ENCODE measurements at places on chromosomes 5 and 9.

DNA sequence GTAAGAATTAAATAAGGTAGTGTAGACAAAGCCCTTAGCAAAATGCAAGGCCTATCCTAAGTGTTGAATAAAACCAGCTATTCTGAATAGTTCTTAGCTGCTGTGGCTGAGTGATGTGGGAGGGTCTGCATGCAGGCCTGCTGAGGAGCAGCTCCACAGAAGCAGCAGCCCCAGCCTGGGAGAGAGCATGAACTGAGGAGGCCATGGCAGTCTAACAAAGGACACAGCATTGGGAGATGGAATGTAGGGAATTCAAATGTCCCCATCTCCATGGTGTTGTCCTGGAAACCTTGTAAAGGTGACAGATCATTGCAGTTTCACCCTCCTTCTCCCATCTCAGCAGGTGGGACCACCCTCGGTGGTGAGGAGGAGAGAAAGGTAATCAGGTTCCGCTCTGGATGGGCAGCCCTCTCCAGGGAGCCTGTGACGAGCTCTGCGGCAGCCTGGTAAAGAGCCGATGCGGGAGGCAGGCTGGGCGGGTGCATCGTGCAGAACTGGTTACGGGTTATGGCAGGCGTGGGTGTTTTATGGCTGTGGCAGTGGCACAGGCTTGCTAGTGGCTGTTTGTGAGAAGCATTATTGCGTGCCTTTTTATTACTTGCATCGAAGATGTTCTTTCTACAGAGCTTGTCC lies 199.9 kb upstream of the GLRA1 start:
- no peak for DNase-seq

GRCh38 chr5:151779531-151780125 lies 7.9 kb downstream of the G3BP1 start:
- DNase-seq, result no peak

DNA sequence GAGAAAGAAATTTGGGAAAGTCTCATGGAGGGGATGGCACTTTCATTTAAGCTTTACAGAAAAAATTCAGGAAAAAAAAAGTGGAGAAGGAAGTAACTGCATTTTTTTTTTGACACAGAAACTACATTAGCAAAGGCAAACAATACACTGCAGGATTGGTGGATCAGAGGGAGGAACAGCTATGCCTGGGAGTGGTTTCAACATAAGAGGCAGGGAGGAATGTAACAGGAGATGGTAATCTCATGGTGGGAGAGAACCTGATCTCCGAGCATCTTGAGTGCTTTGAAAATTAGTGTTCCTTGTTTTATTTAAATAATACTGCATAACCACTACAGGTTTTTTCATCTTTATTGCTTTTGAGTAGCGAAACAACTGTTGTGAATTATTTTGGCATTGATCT lies 249.4 kb downstream of the FAM170A start:
- no peak for DNase-seq

- DNase-seq, result no peak
Observed at GRCh38 chr9:134132208-134132870, 3.5 kb upstream of the WDR5 start.

GRCh38 chr5:92581249-92581648 lies 999.8 kb downstream of the NR2F1-AS1 start:
- DNase-seq, result no peak

DNA sequence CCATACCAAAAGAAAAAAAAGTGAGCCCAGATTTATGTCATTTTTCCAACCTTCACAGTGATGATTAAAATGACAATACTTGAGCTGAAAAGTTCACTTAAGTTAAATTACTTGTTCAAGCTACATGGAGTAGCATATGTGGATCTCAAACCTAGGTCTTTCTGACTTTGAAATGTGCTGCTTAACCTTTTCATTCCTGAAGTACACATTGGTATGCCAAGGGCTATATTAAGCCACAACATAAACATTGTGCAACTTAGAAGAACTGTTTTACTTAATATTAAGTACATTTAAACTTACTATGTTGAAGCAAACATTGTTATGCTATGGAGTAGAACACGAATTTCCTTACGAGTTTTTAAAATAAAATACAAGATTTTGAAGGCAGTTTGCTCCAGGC lies 105.0 kb downstream of the GIN1 start:
- DNase-seq, result peak; percentile 13

- no peak for DNase-seq
Observed at GRCh38 chr5:90284375-90284774, 125.2 kb downstream of the CETN3 start.

- DNase-seq, result no peak
Observed at GRCh38 chr9:7370988-7371387, 428.6 kb downstream of the DMAC1 start.

GRCh38 chr9:127116957-127117356 lies 5.5 kb downstream of the ANGPTL2 start:
- DNase-seq, result no peak

DNA sequence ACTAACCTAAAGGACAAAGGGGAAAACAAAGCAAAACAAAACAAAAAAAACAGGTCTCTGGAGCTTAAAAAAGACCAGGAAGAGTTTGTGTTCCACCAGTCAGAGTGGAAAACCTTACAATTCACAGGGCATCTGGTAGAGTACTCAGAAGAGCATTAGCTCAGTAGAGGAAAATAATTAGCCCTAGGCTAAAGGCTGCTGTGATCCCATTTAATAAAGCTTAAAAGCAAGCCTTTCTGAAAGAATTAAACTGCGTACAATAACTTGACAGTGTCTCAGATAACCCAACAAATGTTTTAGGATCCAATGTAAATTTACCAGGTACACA lies 7.3 kb downstream of the ECM2 start:
- DNase-seq, result no peak

- DNase-seq, result no peak
Observed at GRCh38 chr5:14882658-14883580, 11.3 kb upstream of the ANKH start.

DNA sequence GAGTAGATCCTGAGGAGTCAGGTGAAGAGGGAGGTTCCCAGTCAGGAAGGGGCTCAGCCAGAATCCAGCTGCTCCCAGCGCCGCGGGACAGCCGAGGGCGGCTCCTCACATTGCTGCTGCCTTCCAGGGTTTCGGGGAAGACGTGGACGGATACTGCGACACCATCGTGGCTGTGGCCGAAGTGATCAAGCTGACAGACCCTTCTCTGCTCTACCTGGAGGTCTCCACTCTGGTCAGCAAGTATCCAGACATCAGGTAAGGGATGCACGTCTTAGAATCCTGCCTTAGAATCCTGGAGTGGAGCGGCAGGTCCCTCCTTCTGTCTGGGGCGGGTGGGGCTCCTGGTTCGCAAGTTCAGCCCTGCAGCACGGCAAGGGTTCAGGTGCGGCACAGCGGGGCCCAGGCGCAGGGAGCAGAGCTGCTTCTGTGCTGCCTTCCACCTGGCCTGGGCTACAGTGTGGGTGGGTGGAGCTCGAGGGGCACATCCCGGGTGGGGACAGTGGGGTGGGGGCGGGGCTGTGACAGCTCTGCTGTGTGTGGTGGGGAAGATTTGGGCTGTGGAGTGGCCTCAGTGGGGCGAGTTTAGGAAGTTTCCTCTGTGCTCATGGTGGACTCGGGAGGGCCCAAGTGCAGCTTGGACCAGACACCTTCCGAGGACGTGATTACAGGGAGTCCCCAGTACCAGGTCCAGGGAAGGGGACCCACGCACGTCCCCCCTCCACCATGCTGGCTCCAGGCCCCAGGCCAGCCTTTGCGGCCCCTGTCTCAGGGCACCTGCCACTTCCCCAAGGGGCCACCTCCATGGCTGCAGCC lies 22.8 kb downstream of the EXOC3 start:
- DNase-seq, result no peak

DNA sequence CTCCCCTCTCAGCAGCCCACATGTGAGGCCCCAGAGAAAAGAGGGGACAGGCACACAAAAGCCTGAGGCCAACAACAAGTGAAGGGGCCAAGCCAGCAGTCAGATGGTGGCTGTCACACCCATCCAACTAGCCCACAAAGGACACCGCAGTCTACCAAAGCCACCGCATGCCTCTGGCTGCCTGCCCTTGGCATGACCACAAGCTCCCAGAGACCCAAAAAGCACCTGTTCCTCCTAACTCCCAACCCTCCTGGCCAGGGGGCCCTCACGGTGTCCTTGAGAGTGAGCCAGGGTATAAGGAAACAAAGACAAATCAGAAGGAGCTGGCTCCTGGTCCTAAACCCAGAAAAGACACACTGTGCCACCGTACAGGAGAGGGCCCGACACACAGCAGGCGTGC lies 77.8 kb upstream of the LRRTM2 start:
- DNase-seq, result no peak

GRCh38 chr5:32229586-32229985 lies 55.5 kb upstream of the GOLPH3 start:
- DNase-seq, result no peak

GRCh38 chr5:53166183-53166495 lies 56.6 kb upstream of the MOCS2 start:
- DNase-seq, result no peak

DNA sequence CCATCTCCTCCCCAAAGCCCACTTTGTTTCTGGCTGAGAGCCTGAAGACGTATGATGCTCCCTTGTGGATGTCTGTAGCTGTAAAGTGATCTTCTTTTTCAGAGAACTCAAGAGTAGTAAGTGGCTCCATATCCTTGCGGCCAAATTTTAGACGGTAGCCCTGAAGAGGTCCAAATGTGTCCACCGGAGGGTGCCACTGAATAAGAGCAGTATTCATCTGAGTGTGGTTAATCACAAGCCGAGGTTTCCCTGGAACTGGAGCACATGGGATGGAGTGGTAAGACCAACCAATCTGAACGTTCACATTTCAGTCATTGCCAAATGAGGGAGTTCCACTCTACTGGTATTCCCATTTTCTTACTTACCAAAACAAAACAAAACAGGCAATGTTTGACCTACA lies 686.5 kb upstream of the DMAC1 start:
- DNase-seq, result peak; percentile 7

DNA sequence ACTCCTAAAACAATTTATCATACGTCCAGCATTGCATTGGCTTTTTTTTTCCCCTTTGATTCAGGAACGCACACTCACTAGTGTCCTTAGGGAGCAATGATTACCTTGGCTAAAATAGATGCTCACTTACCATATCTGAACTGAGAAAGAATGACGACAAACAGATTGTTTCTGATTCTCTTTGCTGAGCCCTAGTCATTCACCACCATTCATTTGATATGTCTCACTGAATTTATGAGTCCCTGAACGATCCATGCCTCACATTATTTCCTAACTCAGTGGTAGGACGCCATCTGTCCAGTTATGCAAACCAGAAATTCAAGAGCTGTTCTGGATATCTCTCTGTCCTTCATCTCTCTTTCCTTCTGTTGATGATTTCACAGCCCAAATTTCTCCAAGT lies 39.3 kb upstream of the DAB2 start:
- peak; percentile 47 for DNase-seq

Measured in fibroblast of skin of left biceps (primary cell).